ENCODE measurements at places on chromosomes 11 and 22.

GRCh38 chr11:119362741-119363080 is 16.2 kb upstream of the MFRP start:
- DNase-seq = no peak

- no peak for DNase-seq
These were observed 1036.0 kb downstream of the OPCML start for GRCh38 chr11:132496341-132496740.

- DNase-seq = no peak
These were observed 28.9 kb upstream of the YAP1 start for GRCh38 chr11:102081313-102081712.

DNA sequence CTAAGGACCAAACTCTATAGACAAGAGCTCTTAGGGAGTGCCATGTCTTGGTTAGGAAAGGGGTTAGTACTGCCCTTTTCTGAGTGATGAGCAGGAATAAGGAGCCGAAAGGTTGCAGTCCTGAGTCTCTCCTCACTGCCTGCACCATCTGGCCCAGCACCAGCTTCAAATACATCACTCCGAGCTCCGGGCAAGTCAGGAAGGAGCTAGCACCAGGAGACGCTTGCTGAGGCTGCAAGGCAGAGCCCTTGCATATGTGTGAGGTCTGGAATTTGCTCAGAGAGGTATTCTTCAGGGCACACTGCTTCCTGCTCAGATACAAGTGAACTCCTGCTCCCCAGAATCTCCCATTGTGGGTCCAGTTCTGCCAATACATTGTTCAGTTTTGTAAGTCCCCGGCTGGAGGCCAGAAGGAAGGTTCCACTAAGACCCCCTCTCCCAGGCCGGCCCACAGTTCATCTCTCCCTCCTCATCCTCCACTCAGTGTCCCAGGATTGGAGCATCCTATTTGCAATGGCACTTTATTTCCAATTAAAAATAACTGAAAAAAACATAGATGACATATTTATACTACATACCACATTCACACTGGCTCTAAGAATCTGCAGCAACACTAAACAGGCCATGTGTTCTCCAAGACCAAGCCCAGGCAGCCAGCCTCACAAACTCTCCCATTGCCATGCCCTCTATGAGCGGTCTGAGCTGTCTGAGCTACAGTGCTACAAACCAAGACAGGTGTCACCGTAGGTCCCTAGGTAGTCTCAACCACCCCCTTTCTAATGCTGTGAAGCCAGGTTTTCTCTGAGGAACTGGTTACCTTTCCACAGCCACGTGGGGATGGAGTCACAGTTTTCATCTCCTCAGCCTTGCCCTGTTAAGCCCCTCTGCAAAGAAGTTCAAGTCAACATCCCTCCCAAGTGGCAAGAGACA is 55.1 kb upstream of the SPATA19 start:
- no peak for DNase-seq

- no peak for DNase-seq
These were observed 26.8 kb upstream of the RAG1 start for GRCh38 chr11:36540998-36541397.

- DNase-seq = no peak
These were observed 450.5 kb upstream of the CCDC90B start for GRCh38 chr11:83736684-83737083.
